ENCODE measurements at places on chromosomes 2 and 18.

- DNase-seq, result no peak
Observed at GRCh38 chr2:167733747-167734146, 513.6 kb downstream of the STK39 start.

DNA sequence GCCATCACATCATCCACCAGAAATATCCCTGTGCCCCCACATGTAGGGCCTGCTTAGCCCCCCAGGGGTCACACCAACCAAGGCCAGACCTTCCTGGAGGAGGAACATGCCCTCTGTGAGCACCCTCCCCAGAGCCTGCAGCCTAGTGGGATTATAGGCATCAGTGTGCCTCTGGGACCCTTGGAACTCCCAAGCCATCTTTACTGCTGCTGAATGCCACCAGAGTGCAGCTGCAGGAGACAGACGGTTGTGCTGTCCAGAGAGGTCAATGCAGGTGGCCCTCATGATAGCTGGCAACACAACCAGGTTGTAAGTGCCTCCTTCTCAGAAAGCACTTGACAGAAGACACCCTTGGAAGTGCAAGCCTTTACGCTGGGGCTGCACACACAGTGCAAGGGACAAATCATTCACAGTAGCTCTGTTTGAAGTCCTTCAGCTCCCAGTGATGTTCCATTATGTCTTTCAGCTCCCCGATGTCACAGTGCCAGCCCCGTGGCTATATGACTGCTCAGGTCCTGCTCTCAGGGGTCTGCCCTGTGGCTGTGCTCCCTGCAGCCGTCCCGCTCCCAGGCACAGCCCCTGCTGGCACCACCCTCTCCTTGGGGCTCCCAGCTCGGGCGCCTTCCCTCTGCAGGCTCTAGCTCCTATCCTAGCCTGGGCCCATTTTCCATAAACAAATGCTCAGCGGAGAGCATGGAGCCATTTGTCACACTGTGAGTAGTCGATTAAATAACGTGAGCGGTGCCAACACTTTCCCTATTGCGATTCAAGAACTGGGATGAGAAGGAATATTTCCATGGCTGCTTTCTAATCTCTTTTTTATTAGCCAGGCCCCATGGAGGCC is 65.1 kb downstream of the EDAR start:
- DNase-seq, result no peak

GRCh38 chr2:109659396-109660045 is 45.4 kb downstream of the SOWAHC start:
- DNase-seq, result no peak

GRCh38 chr2:181250691-181251090 is 206.5 kb upstream of the ITGA4 start:
- no peak for DNase-seq

- DNase-seq, result no peak
Observed at GRCh38 chr18:61891271-61891670, 1.5 kb downstream of the RNF152 start.
